Calu3 (cell line): ENCODE measurements at places on chromosomes 3 and 15. TPM values are rescaled to one million over a fixed set of nuclear protein-coding genes. Genes with fewer than 3 reads are reported as not detected.

Gene PTH1R
- total RNA-seq = not detected in 2 replicates

Gene GPR149
- total RNA-seq = not detected in 2 replicates

Gene LRRC15
- total RNA-seq = 0.05 TPM in 1 of 2 replicates, not detected in the other

Gene CLDN18
- 0.85 and 3.3 TPM in 2 replicates for total RNA-seq

Gene SH2D7
- total RNA-seq = not detected in 2 replicates

DNA sequence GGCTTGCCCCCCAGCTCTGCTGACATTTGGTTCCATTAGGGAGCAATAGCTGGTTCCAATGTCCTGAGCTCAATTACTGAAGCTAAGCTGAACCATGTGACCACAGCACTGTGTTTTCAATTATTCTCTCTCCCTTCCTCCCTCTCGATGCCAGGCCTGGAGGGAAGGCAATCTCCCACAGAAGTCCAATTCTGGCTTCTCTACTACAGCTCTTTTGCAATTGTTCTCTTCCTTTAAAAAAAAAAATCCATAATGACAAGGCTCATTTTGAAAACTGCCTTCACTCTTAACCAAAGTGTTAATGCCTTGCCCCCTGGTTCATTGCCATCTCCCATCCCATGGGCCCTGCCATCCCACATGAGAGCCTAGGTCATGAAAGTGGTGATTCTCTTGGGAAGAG lies 24.8 kb downstream of the IL16 start:
- no peaks in the 10 kb centered on the region for H3K4me1 ChIP-seq
- H3K36me3 ChIP-seq = no peaks in the 10 kb centered on the region
- H3K4me3 ChIP-seq = no peak overlapping the region

DNA sequence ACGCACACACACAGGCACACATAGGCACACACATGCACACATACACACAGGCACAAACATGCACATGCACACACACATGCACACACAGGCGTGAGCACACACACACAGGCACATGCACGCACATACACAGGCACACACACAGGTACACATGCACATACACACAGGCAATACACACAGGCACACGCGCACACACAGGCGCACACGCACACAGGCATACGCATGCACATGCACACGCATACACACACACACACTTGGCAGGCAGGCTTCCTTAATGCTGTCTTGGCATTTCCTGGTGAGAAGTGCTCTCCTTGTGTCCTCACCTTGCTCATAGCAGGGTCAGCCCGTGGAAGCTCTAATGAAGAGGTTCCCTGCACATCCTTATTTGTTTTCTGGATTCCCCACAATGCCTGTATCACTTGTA lies 8.4 kb upstream of the SLCO2A1 start:
- H3K36me3 ChIP-seq = no peaks in the 10 kb centered on the region
- H3K4me3 ChIP-seq = no peak overlapping the region
- DNase-seq = no peak
- H3K27ac ChIP-seq = no peak overlapping the region

DNA sequence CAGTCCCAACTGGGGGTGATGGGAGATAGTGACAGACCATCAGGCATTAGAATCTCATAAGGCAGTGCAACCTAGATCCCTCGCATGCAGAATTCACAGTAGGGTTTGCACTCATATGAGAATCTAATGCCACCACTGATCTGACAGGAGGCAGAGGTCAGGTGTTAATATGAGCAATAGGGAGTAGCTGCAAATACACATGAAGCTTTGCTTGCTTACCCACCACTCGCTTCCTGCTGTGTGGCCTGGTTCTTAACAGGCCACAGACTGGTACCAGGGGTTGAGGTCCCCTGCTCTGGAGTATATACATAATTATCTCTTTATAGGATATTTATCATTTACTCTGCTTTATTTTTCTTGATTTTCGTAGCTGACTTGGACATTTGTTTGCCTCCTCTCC lies 36.0 kb upstream of the ZMAT3 start:
- H3K36me3 ChIP-seq = no peaks in the 10 kb centered on the region
- no peak overlapping the region for H3K4me3 ChIP-seq
- H3K27me3 ChIP-seq = no peaks in the 10 kb centered on the region

GRCh38 chr3:99862208-99862607 lies 44.5 kb downstream of the CMSS1 start:
- H3K27ac ChIP-seq = no peak overlapping the region
- no peaks in the 10 kb centered on the region for H3K27me3 ChIP-seq
- H3K4me3 ChIP-seq = no peak overlapping the region
- DNase-seq = no peak

GRCh38 chr3:50521572-50521971 lies 18.1 kb upstream of the CACNA2D2 start:
- no peaks in the 10 kb centered on the region for H3K4me1 ChIP-seq
- no peak for DNase-seq
- no peak overlapping the region for H3K4me3 ChIP-seq
- H3K27ac ChIP-seq = no peak overlapping the region

GRCh38 chr3:71409352-71409751 lies 174.2 kb downstream of the FOXP1 start:
- DNase-seq = no peak
- peaks cover 6% of the 10 kb centered on the region for H3K36me3 ChIP-seq
- no peaks in the 10 kb centered on the region for H3K4me1 ChIP-seq
- H3K27ac ChIP-seq = no peak overlapping the region
- H3K27me3 ChIP-seq = no peaks in the 10 kb centered on the region

DNA sequence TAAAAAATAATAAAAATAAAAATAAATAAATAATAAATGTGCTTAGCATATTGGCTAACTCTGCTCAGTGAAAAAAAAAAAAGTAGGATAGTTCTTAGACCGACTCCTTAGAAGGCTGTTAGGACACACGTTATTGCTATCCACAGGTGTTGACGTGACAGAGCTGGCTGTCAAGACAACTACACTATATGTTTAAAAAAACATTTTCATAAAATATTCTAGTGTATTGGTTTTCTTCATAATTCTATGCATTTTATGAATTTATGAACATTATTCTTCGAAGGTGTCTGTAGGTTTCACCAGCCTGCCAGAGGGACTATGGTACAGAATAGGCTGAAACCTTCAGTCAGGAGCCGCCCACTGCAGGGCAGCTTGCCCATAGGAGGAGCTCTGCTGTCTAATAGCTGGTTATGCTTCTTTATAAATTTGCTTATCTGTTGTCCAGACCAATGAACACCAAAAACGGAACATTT lies 9.2 kb downstream of the TM4SF1 start:
- H3K27ac ChIP-seq = peak overlapping the region; percentile 99
- H3K4me1 ChIP-seq = peaks cover 77% of the 10 kb centered on the region
- H3K36me3 ChIP-seq = peaks cover 82% of the 10 kb centered on the region
- H3K27me3 ChIP-seq = peaks cover 8% of the 10 kb centered on the region
- H3K4me3 ChIP-seq = peak overlapping the region; percentile 37

- no peak for DNase-seq
- no peak overlapping the region for H3K4me3 ChIP-seq
- no peaks in the 10 kb centered on the region for H3K4me1 ChIP-seq
- H3K27ac ChIP-seq = no peak overlapping the region
Observed at GRCh38 chr3:40237889-40238571, 71.5 kb upstream of the EIF1B start.

GRCh38 chr15:69848551-69849231 lies 249.0 kb downstream of the TLE3 start:
- no peak overlapping the region for H3K4me3 ChIP-seq
- H3K27ac ChIP-seq = no peak overlapping the region
- H3K4me1 ChIP-seq = peaks cover 21% of the 10 kb centered on the region
- H3K36me3 ChIP-seq = no peaks in the 10 kb centered on the region

DNA sequence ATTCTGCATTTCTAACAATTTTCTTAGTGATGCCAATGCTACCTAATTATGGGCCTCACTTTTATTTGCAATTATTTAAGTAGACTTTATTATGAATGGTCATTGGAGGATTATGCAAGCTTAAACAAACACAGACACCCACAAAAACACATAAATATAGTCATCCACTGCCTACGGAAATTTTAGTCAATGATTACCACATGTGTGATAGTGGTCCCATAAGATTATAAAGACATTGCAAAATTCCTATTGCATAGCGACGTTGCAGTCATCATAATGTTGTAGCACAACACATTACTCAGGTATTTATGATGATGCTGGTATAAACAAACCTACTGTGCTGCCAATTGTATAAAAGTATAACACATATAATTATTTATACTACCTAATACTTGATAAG lies 247.8 kb upstream of the ALCAM start:
- H3K4me3 ChIP-seq = no peak overlapping the region
- DNase-seq = peak; percentile 8
- H3K27me3 ChIP-seq = no peaks in the 10 kb centered on the region

DNA sequence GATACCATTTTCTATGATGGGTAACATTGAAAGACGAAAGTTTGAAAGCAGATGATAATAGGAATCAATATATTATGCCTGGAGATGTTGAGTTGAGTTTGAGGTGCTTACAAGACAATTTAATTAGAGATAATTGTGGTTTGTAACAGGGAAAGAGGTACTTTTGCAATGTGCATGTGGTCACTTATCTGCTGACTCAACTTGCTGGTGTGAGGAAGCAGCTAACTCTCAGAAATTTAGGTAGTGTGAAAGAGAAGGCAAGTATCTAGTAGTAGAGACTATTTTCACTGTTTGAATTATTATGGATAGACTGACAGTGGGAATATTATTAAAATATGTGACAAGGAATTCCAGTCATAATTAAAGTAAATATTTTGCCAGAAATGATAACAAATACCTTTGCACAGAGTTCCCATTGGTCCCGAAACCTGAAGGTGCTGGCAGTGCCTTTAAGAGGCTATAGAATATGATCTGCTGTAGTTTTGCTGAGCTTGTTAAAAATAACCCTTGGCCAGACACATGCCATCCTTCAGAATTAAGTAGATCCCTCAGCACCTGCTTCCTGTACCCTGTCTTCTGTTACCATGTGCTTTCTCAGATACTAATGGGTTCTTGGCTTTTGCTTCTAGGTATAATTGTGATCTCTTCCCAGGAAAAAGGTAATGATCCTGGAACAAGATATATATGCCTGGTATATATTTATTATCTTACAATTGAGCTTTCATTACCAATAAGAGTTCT lies 315.9 kb downstream of the BCHE start:
- DNase-seq = no peak
- H3K27me3 ChIP-seq = no peaks in the 10 kb centered on the region
- no peak overlapping the region for H3K4me3 ChIP-seq
- H3K27ac ChIP-seq = no peak overlapping the region

- no peak overlapping the region for H3K4me3 ChIP-seq
- no peaks in the 10 kb centered on the region for H3K36me3 ChIP-seq
- no peaks in the 10 kb centered on the region for H3K27me3 ChIP-seq
- no peak overlapping the region for H3K27ac ChIP-seq
Observed at GRCh38 chr3:117253636-117254035, 544.1 kb downstream of the TUSC7 start.

DNA sequence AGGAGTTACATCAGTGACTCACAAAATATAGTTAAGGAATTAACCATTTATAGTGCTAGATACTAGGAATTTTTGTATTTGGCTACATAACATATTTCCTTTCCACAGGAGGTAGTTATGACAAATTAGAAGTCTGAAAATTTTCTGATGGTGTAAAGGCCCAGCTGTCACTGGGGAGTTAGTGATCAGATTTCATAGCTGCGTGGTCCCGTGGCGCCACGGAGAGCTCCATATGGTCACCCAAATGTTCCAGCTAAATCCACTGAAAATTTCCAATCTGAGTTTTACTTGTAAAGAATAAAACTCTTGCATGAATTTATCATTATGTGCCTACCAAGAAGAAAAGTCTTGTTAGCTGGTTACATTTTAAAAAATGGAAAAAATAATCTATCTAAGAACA lies 368.9 kb upstream of the PLSCR5 start:
- no peak for DNase-seq
- no peaks in the 10 kb centered on the region for H3K27me3 ChIP-seq
- no peaks in the 10 kb centered on the region for H3K4me1 ChIP-seq
- no peaks in the 10 kb centered on the region for H3K36me3 ChIP-seq
- H3K4me3 ChIP-seq = no peak overlapping the region

DNA sequence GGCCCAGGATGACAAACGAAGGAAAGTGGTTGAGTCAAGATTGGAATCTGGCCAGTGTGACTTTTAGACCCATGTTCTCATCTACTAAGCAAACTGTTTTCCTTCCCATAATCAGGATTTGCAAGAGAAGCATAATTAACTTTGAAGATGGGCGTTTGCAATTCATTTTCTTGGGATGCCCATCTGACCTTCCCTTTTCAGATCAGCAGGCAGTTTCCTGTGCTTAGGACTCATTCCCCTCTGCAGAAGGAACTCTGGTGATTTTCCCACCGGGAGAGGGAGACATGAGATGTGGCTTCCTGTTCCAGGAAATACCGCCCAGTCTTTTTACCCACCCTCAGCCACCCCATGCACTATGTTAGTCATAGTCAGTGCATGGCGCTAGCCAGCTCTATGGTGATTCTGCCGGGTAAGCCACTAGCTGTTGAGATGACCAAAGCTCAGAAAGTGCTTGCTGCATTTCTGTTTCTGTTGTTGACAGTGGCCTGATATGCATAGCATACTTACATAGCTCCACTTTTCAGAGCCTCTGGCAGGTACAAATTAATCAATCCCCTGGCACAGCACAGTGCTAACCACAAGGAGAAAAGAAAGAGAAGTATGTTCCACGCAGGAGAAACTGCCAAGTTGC lies 129.4 kb downstream of the VGLL4 start:
- H3K27me3 ChIP-seq = no peaks in the 10 kb centered on the region
- no peak overlapping the region for H3K27ac ChIP-seq
- H3K36me3 ChIP-seq = peaks cover 10% of the 10 kb centered on the region
- DNase-seq = no peak
- no peak overlapping the region for H3K4me3 ChIP-seq

GRCh38 chr3:127139601-127140500 lies 53.1 kb upstream of the PRR23E start:
- H3K4me1 ChIP-seq = peaks cover 11% of the 10 kb centered on the region
- H3K27me3 ChIP-seq = peaks cover 84% of the 10 kb centered on the region
- no peak overlapping the region for H3K27ac ChIP-seq
- no peaks in the 10 kb centered on the region for H3K36me3 ChIP-seq
- H3K4me3 ChIP-seq = no peak overlapping the region
- no peak for DNase-seq

DNA sequence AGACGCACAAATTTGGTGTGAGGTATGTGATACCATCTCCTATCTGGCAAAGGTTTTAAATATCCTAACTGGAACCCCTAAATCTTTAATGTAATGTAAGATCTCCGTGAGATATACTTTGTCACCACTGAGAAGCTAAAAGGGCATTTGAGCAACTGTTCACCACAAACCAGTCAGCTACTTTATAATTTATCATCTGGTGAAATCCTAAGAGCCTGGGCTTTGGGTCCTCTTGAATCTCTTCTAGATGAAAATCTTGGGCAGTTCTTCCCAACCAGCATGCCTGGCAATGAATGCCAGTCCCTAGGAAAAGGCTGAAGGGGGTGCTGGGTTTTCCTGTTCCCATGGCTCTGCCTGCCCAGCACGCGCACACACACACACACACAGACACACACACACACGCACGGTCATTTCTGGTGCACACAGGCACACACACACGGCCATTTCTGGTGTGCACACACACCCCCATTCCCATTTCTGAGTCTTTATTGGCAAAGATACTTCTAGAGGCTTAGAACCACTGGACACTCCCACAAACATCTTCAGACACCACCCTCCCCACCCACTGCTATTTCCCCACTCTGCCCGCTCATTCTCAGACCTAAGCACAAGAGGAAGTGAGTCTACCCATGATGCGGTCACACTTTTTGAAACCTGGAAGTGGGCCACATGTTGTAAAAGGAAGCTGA lies 72.6 kb downstream of the MYO1E start:
- H3K36me3 ChIP-seq = peaks cover 65% of the 10 kb centered on the region
- peak overlapping the region; percentile 45 for H3K4me3 ChIP-seq
- peak; percentile 83 for DNase-seq
- H3K4me1 ChIP-seq = peaks cover 85% of the 10 kb centered on the region
- H3K27ac ChIP-seq = peak overlapping the region; percentile 92
- H3K27me3 ChIP-seq = no peaks in the 10 kb centered on the region
